ENCODE measurements at places on chromosomes 6 and 20.

GRCh38 chr6:2782356-2782708 lies 17.1 kb downstream of the WRNIP1 start:
- no peak for DNase-seq

- no peak for DNase-seq
Measured at GRCh38 chr6:9192405-9192909, 757.1 kb upstream of the SLC35B3 start.

GRCh38 chr20:45029884-45030283 lies 63.6 kb downstream of the STK4 start:
- DNase-seq, result no peak

GRCh38 chr6:52423971-52424381 lies 3.8 kb downstream of the EFHC1 start:
- DNase-seq, result no peak

DNA sequence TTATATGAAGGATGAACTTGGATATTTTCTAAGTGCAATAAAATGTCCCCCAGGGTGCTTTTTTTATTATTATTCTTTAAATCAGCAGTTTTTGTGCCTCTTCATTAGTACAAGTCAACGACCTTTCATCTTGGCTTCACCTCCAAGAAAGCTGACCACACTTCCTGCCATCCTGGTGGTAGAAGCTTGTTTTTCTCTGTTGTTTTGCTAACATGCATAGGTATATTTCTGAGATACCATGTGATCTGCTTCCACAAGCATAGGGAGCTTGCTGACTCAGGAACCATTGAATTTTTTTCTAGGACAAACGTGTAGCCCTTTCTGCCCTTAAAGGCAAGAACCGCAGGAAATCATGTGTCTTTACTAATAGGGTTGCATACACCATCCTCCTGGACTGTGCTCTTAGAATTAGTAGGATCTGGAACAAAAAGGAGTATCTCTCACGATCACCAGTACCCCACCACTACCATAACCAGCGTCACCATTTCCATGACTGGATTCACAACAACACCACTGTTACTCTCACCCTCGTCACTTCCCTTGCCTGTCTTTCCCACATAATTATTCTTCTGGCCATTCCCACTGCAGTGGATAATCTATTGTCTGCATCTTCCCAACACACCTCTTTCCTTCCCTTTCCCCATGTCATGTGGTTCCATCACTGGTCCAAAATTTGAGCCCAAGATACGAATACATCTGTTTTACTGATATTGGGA lies 207.1 kb downstream of the MAFB start:
- no peak for DNase-seq

DNA sequence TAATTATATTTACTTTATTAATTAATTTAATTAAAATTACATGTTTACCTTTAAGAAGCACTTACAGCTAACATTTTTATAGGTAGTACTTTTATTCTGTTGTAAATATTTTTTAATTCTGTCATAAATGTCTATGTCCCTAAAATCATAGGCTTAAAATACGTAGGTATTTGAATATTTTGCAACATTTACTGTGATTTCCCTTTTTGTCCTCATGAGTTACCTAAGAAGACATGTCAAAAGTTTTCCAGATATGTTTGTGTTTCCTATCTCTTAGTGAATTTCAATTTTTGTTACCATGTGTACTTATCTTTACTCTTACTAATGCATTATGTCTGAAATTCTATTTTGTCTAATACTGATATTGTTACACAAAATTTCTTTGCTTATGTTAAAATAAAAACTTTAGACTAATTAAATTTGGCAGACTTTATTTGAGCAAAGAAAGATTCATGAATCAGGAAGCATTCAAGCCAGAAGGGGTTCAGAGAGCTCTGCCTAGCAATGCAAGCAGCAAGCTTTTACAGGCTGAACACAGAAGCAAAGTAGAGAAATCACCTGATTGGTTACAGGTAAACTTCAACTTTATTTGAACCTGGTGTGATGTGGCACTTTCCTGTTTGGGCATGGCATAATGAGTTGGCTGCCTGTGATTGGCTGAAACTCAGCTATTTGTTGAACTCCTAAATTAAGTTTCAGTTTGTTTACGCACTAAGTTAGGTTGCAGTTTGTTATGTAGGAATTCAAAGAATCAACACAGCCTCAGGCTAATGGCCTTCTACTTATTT lies 123.2 kb upstream of the TMEM170B start:
- DNase-seq, result no peak

DNA sequence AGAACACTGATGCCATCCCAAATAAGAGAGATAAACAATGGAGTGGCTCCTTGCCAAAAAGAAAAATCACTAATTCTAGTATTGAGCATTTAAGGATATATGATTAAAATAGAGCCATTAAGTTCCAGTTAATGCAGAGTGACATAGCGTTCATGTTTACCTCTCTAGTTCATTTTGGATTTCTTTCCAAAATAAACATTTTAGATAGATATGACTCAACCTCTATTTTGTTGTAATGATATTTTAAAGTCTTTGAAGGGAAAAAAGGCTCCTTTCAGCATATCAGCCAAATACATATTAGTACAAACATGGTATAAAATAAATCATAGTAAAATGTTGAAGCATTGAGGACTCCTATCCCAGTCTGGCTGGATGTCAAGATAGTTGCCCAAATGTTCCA lies 33.4 kb downstream of the RWDD2A start:
- DNase-seq, result no peak

DNA sequence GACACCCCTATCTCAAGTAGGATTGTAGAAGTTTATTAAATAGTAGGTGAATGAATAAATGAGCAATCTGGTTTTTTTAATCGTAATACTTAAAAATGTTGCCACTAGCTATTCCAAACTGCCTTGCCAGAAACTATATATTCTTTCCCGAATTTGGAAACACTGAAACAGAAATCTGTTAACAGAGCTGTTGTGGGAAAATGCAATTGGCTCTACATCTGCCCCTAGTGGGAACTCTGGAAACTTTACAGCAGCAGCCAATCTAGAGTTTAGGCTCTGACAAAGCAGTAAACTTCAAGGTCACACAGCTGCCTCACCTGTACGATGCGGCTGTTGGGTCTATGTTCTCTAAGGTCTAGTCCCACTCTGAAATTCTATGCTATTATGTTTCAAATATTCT lies 41.7 kb downstream of the SYNE1 start:
- DNase-seq, result no peak

- no peak for DNase-seq
Measured at GRCh38 chr6:3549314-3549940, 92.6 kb upstream of the SLC22A23 start.

DNA sequence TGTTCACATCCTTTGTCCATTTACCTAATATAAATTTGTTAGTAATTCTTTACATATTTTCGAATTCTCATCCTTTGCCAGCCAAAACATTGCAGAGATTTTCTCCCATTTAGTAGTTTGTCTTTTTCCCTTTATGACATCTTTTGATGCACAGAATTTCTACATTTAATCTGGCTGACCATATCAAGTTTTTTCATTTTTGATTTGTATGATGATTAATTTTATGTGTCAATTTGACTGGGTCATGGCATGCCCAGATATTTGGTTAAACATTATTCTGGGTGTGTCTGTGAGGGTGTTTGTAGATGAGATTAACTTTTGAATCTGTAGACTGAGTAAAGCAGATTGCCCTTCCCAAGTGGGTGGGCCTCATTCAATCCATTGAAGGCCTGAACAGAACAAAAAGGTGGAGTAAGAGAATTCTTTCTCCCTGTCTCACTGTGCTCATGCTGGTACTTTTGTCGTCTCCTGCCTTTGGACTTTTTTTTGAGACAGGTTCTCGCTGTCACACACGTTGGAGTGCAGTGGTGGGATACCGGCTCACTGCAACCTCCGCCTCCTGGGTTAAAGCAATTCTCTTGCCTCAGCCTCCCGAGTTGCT lies 72.1 kb upstream of the EPB41L1 start:
- DNase-seq, result no peak

DNA sequence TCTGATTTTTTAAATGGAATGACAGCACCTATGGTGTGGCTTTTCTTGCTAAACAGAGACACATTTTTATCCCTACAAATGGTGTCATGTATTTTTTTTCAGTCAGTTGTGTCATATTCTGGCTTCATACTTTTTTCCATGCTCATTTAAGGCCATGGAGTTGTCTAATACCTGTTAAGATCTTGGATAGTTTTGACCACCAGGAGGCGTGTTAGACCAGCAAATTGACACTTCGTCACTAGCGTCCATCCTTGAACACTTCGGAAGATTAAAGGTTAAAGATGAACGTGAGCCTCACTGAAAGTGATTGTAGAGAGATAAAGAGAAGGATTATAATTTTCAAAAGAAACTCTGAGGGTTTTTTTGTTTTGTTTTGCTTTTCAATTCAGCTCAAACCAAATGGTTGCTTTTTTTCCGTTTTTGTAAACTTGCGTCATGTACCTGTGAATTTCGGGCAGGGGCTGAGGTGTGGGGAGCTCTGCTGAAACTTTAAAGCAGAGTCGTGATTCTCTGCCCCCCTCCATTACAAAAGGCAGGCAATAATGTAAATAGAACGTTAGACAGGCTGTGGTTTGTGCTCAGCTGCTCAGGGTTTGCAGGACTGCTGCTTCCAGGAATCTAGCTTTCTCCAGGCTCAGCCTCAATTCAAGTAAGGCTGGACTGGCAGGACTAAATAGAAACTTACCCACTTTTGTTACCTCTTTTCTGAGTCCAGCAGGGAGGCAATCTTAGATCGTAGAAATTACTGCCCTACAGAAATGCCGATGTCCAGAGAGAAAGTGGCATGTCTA lies 245.1 kb downstream of the FOXA2 start:
- DNase-seq, result no peak

- no peak for DNase-seq
Measured at GRCh38 chr20:1568163-1568490, 10.6 kb upstream of the SIRPD start.

- no peak for DNase-seq
Measured at GRCh38 chr6:82750556-82750955, 315.1 kb downstream of the UBE3D start.

- no peak for DNase-seq
Measured at GRCh38 chr6:3696525-3697088, 54.9 kb downstream of the PXDC1 start.

- DNase-seq, result no peak
Measured at GRCh38 chr6:56838965-56839364, 115.9 kb upstream of the BEND6 start.

DNA sequence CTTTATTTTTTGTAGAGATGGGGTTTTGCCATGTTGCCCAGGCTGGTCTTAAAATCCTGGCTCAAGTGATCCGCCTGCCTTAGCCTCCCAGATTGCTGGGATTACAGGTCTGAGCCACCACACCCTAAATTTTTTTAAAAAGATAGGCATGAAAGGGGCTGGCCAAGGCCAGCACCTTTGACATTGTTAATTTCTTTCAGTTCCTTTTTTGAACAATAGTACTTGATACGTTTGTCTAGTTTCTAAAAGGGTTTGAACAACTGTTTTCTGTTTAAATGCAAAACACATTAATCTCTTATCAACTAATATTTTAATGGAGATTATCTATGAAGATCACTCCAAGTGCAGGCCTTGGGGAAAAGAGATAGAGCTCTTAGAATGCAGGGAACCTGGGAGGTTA lies 37.6 kb upstream of the PTPRK start:
- DNase-seq, result no peak

DNA sequence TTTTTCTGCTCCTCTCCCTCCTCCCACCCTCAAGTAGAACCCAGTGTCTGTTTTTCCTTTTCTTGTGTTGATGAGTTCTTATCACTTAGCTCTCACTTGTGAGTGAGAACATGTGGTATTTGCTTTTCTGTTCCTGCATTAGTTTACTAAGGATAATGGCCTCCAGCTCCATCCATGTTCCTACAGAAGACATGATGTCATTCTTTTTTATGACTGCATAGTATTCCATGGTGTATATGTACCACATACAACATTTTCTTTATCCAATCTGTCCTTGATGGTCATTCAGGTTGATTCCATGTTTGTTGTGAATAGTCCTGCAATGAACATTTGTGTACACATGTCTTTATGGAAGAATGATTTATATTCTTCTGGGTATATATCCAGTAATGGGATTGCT lies 81.0 kb downstream of the TOX2 start:
- DNase-seq, result no peak

DNA sequence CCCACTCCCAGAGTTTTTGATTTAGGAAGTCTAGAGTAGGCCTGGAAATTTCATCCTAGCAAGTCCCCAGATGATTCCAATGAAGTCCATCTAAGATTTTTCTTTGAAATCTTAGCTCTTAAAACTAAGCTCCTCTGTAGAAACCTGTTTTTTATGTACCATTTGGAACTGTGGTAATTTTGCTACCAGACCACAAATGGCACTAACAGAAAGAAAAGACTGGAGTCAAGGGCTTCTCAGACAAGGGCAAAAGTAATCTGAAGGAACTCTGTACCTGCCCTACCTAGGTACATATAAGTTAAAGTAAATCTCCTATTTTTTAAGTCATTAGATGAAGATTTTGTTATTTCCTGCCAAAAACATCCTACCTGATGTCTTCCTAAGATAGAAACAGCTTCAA lies 155.0 kb upstream of the HTR1E start:
- no peak for DNase-seq

GRCh38 chr6:103854059-103854458 lies 1005.7 kb downstream of the HACE1 start:
- DNase-seq, result no peak

GRCh38 chr20:4326195-4327065 lies 311.1 kb upstream of the RNF24 start:
- DNase-seq, result no peak

- DNase-seq, result no peak
Measured at GRCh38 chr6:3237761-3238662, 10.6 kb upstream of the TUBB2B start.

DNA sequence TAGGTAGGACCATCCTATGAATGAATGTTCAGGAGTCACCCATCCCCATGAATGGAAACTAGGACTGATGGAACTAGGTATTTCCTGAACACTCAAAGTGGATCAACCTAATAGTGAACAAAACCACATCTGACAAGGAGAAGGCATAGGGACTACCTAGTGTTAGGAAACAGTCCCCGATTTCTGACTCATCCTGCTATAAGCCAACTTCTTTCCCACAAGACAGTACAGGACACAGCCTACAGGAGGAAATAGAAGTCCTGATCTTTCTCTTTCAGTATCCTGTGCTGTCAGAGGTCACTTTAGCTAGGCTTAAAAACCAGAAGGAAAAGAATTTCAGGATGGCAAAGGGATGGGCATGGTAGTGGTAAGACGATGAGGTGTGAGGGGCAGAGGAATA lies 19.5 kb upstream of the GMDS start:
- no peak for DNase-seq

GRCh38 chr6:130888246-130888645 lies 61.0 kb downstream of the SMLR1 start:
- DNase-seq, result no peak

DNA sequence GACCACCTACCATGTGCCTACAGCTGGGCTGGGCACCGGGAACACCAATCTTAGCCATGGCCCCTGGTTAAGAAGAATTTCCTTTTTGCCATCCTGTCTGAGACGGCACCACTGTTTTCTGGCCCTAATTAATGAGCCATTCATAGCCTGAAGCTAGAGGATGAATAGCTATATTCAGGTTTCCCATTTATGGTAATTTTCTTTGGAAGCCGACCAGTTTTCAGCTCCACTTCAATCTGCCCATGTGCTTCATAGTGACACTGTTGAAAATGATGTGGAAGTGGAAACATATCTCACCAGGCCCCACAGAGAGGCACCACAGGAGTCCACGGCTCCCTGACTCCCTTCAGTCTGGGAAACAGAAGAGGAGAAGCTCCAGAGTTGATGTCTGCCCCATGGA lies 22.6 kb upstream of the ULBP3 start:
- DNase-seq, result no peak

Data from stimulated activated CD4-positive, alpha-beta T cell treated with anti-CD3 and anti-CD28 coated beads, Interleukin-4, amount 100 ng/mL, for 1 hour (primary cell).